ENCODE measurements at places on chromosomes 11 and 22.
A peak's percentile ranks its signal among the peaks of the same experiment; 100 is the strongest.

GRCh38 chr11:44016131-44016530 is 31.6 kb upstream of the ACCSL start:
- no peak for DNase-seq

DNA sequence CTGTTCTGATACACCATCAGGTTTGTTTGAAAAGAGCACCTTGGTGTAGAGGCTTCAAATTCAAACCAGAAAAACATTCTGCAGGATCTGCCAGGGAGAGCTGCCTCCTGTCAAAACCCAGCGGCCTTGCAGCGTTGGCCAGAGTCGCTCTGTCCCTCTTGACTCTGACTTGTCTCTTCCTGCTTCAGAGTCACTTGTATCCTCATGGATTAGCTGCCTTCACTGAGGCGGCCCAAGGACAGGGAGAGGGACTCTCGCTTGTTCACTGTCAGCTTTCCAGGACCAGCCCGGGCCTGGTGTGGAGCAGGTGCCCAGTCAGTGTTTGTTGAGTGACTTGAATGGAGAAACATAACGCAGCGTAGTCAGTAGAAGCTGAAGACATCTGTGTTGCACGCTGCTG is 18.0 kb downstream of the TBC1D22A start:
- no peak for DNase-seq

DNA sequence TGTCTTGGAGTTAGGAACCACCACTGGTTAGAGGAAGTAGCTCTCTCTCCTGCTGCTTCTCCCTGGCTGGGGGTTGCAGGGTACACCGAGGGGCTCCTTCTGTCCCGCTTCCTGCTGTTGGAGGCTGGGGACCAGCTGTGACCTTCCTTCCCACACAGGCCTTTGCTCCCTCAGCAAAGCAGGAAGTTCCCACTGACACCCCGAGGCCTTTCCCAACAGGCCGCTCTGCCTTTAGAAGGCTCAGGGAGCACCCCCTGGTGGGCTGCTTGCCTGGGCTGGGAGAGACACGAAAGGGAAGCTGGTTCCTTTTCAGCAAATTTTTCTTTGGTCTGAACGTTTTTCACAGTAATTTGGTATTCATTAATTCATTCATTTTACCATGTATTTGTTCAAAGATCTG is 527.9 kb upstream of the B3GAT1 start:
- DNase-seq: no peak

GRCh38 chr11:113835306-113835705 is 40.1 kb downstream of the USP28 start:
- no peak for DNase-seq

GRCh38 chr22:17830043-17830961 is 56.0 kb upstream of the BID start:
- DNase-seq: peak; percentile 67
